ENCODE measurements at places on chromosomes 2 and 18.

GRCh38 chr2:22554453-22554852 is 830.5 kb upstream of the KLHL29 start:
- DNase-seq = no peak

GRCh38 chr18:58661423-58661822 is 9.8 kb upstream of the MALT1 start:
- no peak for DNase-seq

DNA sequence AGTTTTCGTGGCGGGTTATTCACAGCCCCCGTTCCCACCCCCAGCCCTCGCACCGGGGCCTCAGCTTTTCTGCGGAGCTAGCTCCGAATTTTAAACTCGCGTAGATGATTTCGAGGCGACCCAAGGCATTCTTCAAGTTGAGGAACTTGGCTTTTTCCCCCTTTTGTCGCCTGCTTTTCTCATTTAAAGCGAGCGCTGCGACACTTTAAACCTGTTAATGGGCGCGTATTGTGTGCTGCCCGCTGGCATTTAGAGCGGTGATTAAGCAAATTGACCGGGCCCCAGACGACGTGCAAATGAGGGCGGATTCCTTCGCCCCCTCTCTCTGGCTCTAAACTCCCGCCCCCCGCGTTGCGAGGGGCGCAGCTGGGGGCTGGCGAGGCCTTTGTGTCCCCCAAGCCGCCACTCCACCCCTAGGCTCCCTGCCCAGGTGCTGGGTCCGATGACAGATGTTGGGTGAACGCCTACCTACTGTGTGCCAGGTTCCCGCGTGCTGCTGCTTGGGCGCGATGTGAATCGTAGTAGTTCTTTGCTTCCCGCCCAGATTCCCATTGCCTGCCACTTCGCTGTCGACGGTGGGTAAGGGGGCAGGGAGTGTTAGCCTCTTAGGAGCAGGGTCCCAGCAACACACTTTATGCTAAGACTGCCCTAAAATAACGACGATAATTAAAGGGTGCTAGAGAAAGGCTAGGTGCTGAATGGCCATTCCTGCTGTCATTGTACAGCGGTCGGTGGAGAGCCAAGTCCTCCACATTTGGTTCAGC is 1.9 kb downstream of the TCF7L1 start:
- DNase-seq = no peak

GRCh38 chr2:9380702-9381628 is 42.4 kb downstream of the ITGB1BP1 start:
- no peak for DNase-seq

DNA sequence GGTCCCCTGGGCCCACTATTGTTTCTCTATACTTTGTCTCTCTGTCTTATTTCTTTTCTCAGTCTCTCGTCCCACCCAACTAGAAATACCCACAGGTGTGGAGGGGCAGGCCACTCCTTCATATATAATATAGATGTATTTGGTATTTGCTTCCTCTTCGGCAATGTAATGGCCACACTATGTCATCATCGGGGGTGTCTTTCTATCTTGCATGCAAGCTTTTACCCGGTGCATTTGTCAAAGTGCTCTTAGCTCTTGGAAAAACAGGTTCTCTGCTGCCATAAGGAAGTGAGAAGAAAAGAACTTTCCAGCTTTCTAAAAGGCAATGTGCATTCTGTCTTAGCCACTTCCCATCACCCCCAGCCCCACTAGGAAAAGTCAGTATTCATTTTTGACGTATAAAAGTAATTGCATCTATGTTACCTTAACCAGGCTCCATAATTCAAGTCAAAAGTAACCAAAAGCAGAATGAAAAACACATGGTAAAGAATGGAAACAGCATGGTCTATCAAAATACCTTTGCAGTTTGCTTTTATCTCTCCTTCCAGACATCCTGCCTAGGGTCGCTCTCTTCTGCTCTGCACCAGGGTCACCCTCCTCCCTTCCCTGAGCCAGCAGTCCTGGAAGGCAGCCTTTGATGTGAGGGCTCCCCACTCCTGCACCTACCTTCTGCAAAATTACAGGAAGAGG is 27.2 kb upstream of the FHL2 start:
- DNase-seq = no peak

GRCh38 chr2:143550500-143550899 is 421.3 kb downstream of the ARHGAP15 start:
- no peak for DNase-seq

GRCh38 chr2:127103243-127104165 is 3.5 kb downstream of the BIN1 start:
- no peak for DNase-seq

DNA sequence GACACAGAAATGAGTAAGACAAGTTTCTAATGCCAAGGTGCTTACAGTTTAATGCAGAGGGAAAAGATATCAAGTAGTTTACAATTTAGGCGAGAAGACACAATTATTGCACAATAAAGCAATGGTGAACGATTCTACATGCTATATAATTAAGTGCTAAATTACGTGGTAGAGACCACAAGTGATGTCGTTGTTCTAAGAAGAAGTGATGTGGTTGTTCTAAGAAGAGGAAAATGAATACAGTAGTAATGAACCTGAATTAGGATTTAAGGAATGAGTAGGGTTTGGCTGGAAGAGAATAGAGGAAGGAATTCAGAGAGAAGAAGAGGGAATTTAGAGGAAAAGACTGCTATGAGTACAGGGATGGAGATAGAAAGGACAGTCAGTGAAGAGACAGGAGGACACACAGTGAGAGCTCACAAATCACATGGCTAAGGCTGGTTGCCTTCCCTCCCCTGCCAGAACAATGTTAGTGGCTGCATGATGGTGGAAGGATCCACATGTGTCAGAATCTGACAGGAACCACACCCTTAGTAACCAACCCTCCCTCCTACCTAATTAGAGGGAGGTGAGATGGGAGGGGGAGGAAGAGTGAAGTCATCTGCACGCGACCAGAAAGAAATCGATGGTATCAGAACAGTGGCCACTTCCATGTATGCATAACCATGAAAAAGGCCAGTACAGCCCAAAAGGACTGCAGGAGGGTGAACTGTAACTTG is 44.7 kb downstream of the M1AP start:
- no peak for DNase-seq

- no peak for DNase-seq
These were observed 216.9 kb upstream of the VWC2L start for GRCh38 chr2:214193943-214194342.

GRCh38 chr18:77619525-77619924 is 369.9 kb downstream of the GALR1 start:
- DNase-seq = no peak

DNA sequence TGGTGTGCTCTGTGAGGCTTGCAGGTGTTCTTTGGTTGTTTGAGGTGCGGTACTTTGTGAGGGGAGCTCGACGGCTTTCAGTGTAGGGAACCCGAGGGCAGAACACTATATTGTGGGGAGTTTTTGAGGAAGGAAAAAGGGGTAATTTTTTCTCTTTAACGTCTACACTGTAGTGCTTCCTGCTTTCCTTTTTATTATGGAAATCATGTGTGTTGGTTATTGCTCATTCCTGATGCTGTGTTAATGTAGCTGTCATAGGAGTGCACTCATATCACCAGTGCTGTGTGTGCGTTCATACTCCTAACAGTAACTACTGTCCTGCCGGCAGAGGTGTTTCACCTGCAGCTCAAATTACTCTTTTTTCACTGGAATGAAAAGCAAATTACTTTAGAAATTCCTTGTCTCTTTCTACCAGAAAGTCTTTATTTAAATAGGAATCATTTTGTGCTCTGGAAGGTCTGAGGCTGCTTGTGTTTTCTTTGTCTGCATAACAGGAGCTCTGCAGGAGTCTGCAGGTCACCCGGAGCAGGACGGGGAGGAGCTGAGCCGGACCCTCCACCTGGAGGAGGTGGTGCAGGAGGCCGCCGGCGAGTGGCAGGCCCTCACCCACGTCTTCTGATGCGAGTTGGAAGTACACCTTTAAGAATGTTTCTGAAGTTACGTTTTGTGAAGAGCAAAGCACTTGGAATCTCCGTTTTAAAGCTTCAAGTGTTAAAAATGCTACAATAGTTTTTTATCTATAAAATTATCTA is 145.5 kb downstream of the ZNF236 start:
- DNase-seq = no peak

DNA sequence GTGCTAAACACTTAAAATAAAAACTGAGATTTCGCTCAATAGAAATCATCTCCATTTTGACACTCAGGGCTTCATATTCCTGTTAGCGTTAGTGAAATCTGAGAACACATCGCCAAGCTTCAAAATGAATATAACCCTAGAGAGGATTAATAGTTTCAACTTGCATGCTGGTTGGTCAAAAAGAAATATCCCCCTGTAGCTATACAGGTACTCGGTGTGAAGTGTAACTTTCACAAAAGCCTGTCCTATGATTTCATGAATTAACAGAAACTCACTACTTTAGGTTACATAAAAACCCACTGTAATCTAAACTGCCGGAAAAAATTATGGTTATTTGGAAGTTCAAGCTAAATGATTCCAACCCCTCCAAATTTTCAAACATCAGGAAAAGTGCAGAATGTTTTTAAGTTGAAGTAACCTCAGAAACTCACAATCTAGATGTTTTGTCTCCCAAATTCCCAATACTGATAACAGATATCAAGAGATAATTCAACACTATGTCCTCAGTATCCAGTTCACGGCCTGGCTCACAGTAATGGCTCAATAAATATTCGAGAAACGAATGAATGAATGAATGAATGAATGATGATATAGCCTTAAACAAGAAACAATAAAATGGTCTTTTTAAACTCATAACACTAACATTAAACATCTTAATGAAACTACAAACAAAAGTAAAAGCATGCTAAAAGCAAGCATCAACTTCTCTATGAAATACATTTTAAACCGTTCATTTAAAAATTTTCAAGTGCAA is 2.5 kb downstream of the TLK1 start:
- DNase-seq = no peak

Measured in cortex of kidney (tissue), 1 donor.